ELR (cell line): ENCODE measurements at places on chromosomes 11 and 22.
A peak's percentile ranks its signal among the peaks of the same experiment; 100 is the strongest.

DNA sequence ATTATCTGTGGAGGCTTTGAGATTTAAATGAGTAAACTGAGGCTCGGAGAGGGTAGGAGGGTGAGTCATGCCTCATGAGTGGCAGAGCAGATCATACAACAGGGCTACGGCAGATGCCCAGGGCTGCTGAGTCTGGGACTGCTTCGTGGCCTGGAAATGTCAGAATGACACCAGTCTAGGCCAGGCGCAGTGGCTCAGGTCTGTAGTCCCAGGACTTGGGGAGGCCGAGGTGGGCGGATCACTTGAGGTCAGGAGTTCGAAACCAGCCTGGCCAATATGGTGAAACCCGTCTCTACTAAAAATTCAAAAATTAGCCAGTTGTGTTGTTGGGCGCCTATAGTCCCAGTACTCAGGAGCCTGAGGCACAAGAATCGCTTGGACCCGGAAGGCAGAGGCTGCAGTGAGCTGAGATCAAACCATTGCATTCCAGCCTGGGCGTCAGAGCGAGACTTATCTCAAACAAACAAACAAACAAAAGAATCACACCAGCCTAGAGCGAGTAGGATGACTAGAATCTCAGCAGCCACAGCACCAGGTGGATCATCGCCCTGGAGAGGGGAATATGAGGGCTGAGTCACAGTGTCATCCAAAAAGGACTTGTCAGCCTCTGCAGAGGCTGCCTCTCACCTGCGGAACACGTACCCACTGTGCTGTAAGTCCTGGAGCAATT lies 48.6 kb upstream of the ADA2 start:
- DNase-seq, result no peak

DNA sequence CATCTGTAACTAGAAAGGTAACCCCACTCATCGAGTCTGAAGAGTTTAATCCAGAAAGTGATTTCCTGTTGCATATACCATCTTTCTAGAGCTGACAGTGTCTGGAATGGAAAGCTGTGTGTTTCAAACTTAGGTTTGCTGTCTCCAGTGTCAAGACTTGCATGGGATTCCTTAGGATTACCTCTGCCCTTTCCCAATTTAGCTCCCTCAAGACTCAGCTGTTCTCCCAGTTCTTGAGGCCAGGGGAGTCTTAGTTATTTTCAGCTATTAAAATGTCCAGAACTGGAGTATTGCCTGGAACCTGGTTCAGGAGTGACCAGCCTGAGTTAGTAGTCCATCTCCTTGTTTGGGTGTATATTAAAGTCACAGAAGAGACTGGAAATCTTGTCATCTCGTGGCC lies 25.0 kb upstream of the LDHA start:
- DNase-seq, result no peak

DNA sequence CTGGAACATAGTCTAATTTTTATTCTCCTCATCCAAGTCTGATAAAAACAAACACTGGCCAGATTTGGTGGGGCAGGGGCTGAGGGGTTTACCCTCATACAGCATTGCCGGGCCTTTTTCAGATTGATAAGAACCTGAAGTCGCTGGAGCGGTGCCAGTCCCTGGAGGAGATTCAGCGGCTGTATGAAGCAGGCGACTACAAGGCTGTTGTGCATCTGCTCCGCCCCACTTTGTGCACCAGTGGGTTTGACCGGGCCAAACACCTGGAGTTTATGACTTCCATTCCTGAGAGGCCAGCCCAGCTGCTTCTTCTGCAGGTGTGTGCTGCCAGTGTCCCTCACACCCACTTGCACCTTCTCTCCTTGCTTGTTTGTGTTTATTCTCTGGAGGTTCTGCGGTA lies 55.8 kb downstream of the CABIN1 start:
- no peak for DNase-seq

DNA sequence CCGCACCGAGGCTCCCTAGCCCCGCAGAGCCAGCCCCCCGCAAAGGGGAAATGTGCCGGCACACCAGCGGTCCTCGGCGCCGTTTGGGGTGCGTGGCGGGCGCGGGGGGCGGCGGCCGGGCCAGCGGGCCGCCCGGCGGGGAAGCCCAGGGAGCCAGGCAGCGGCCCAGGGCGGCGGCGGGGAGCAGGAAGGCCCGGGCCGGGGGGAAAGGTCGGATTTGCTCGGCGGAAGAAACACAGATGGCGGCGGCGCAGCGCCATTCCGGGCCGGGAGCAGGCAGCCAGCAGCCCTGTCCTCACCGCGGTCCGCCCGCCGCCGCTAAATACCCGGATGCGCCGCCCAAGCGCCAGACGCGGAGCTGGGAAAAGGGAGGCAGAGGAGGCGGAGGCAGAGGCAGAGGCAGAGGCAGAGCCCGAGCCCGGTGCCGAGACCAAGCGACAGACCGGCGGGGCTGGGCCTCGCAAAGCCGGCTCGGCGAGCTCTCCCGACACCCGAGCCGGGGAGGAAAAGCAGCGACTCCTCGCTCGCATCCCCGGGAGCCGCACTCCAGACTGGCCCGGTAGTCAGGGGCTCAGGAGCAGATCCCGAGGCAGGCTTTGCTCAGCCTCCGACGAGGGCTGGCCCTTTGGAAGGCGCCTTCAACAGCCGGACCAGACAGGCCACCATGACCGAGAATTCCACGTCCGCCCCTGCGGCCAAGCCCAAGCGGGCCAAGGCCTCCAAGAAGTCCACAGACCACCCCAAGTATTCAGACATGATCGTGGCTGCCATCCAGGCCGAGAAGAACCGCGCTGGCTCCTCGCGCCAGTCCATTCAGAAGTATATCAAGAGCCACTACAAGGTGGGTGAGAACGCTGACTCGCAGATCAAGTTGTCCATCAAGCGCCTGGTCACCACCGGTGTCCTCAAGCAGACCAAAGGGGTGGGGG lies 2.6 kb upstream of the GCAT start:
- DNase-seq, result peak; percentile 88

GRCh38 chr11:78200553-78200952 lies 11.8 kb downstream of the USP35 start:
- no peak for DNase-seq

DNA sequence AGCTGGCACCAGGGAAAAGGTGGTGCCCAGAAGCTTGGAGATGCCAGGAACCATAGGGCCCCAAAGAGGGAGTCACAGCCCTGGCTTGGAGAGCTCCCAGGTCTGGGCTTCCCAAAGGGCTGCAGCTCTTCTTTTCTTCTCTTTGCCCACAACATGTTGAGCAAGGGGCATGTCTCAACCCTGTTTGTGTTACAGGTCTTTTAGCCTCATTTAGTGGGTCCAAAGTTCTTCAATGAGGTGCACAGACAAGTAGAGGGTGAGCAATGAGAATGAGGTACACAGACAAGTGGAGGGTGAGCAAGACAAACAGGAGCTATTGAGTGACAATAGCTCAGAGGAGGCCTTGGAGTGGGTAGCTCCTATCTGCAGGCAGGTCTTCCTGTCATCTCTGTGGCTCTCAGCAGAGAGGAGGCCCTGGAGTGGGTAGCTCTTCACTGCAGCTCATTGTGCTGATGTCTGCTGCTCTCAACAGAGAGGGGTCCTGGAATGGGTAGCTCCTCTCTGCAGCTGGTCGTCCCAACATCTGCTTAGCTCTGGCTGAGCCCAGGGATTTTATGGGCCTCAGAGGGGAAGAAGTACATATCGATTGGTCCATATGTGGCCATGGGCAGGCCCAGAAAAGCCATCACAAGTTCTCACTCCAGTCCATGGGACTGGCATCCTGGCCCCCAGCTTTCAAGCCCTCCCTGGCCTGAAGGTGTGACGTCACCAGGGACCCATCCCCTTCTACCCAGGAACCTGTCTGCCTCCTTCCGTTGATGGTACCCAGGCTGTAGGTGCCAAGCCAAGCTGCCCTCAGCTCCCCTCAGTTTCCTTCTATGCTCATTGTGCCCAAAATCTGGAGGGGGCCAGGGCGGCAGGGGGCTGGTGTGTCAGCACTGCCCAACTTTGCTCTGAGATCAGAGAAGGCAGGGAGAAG lies 34.9 kb downstream of the WBP2NL start:
- no peak for DNase-seq

- no peak for DNase-seq
Measured at GRCh38 chr11:14366936-14367335, 8.0 kb upstream of the RRAS2 start.

- DNase-seq, result peak; percentile 40
Measured at GRCh38 chr11:116787436-116787785, 412 bp downstream of the ZPR1 start.

- no peak for DNase-seq
Measured at GRCh38 chr11:12483604-12484003, 106.2 kb downstream of the PARVA start.

- peak; percentile 69 for DNase-seq
Measured at GRCh38 chr11:60334005-60334620, 7.1 kb downstream of the MS4A6E start.

- DNase-seq, result no peak
Measured at GRCh38 chr22:33896575-33897447, 23.5 kb downstream of the LARGE1 start.

GRCh38 chr11:68584097-68584496 lies 100.2 kb upstream of the GAL start:
- peak; percentile 39 for DNase-seq

DNA sequence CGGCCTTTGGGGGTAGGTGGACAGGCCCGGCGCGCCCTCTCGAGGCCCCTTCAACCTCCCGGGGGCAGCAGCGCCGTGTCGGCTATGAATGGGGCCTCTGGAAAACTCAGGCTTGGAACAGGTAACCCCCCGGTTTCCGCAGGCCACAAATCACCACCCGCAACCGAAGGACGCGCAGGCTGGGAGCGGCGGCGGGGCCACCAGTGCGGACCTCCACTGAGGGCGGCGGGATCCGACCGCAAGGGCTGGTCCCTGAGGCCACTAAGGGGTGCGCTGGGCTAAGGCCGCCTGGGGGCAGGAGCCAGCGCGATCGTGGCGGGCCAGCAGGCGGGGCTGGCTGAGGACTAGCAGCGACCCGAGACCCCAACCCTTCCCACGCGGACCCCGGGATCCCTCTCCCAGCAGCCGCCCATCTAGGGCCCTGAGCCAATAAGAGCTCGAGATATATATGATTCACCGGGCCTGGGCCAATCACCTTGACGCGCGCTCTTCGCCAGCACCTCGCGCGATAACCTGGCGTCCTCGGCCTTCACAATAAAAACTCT lies 609 bp upstream of the ATF4 start:
- peak; percentile 100 for DNase-seq

- no peak for DNase-seq
Measured at GRCh38 chr11:115580416-115580815, 76.2 kb upstream of the CADM1 start.

DNA sequence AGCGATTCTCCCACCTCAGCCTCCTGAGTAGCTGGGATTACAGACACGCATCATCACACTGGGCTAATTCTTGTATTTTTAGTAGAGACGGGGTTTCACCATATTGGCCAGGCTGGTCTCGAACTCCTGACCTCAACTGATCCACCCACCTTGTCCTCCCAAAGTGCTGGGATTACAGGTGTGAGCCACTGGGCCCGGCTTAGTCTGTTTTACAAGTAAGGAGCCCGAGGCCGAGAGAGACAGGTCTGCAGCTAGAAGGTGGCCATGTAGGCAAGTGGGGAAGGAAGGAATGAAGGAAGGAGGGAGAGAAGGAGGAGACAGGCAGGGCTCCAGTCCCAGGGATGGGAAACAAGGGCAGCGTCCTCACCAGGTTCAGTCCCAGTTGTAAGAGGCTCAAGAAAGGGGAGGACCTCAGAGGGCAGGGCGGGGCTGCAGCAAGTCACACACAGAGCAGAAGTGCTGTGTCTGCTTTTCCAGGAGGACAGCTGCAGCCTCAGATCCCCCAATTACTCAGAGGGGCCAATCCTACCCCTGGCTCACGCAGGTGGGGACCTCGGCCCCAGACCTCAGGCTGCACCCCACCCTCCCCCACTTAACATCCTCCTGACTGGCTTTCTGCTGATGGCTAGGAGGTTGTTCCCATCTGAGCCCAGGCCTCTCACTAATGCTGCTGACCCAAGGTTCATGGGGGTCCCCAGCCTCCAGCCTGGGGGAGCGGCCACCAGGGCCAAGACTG lies 53.8 kb upstream of the PRR5 start:
- DNase-seq, result no peak

GRCh38 chr11:1847926-1848639 lies 4.8 kb upstream of the LSP1 start:
- no peak for DNase-seq

DNA sequence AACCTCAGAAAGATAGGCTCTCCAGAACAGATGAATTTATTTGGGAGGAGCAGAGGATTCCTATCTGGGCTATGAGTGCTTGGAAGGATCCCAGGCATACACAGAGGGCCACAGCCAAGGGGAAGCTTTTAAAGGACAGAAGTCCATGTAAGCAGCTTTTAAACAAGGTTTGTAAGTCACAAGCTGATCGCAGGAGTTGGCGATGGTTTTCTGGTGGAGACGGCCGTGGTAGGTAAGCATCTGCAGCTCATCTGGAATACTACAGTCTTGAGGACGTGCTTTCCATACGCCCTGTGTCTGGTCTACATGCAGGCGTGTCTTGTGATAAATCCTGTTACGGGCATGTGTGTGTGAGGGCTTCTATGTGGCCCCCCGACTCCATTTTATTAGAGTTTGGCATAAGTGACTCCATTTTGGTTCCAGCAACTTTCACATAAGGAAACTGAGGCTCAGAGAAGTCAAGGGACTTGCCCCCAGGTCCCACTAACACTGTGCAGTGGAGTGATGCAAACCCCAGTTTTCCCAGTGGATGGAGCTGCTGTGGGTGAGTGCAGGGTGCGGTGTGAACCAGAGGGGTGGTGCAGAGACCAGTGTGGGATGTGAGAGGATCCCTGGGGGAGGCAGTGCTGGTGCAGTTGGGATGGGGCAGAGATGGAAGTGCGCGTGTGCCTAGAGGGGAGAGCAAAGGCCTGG lies 11.8 kb upstream of the ACY3 start:
- no peak for DNase-seq

GRCh38 chr11:66218036-66218435 lies 50.4 kb upstream of the RAB1B start:
- DNase-seq, result no peak

DNA sequence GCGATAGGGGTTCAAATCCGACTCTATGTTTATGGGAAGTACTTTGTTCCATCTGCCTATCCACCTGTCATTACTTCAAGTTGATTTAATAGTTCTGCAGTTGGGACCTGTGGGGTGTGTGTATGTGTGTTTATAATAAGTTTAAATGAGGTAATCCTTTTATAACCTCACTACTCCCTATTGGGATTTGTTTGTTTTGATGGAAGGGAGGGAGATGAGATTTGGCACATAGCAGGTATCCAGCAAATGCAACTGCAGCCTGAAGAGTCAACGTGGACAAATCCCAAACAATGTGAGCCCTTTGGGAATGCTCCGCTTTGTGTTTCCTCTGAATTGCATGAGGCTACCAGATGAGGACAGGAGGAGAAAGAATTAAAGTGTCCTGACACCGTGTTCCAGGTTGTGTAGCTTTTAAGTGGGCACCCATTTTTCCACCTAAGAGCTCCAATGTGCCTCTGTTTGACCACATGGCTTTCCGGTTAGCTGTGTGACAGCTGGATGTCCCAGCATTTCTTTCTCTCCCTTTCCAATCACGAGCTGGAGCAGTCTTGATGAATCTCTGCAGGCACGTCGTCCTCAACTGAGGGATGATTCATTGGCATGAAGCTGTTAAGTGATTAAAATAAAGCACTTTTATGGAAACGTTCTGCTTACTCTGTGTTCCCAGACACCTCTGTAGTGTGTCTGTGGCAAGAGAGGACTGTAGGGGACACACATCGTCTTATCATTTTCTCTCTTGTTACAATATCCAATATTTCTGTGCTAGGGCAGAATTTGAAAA lies 610.7 kb downstream of the NTM start:
- peak; percentile 22 for DNase-seq
